ENCODE measurements at places on chromosomes 4 and X. TPM values are rescaled to one million over a fixed set of nuclear protein-coding genes. Genes with fewer than 3 reads are reported as not detected.

DNA sequence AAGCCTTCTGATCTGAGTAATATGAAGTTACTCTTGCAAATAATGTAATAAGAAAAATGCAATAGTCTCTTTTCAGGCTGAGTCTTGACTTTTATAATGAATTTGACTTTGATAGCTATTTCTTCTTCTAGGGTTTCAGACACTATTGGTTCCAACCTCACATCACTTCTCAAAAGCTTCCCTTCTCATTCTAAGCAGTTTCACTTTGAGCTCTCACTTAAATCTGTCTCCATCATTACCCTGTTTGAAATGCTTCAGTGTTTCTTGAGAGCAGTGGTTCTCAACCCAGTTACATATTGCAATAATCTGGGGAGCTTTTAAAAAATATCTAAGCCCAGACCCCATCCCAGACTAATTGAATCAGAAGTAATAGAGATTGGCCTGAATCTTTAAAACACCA is 40.5 kb upstream of the BMP2K start:
- no peak for DNase-seq

RNF4 gene
- total RNA-seq = 76.0 TPM

ASB11 gene
- not detected for total RNA-seq

DNA sequence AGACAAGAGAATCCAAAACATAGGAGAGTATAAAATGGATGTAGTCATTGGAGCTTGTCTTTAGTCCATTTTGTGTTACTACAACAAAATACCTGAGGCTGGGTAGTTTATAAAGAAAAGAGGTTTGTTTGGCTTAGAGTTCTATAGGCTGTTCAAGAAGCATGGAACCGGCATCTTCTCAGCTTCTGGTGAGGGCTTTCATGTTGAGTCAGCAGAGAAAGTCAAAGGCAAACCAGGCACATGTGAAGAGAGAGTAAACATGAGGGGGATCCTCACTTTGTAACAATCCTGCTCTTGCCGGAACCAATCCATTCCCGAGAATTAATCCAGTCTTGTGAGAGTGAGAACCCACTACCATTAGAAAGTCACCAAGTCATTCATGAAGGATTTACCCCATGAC is 8.1 kb upstream of the HCCS start:
- no peak for DNase-seq

DNA sequence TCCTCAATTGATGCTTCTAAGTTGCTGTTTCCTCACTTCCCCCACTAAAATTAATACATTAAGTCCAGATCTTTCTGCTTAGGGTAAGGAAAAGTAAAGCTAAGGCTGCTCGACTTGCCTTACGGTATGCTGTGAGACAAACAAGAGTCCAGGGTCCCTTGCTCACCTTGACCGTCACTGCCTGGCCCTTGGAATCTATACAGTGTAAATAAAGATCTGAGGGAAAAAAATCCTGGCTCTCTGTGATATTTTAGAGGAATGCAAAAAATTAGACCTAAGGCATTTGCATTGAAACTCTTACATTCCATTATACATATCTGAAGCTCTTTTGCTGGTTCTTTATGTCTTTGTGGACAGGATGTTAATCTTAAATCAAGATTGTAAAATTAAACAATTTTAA is 129.6 kb upstream of the HCCS start:
- DNase-seq = no peak

DNA sequence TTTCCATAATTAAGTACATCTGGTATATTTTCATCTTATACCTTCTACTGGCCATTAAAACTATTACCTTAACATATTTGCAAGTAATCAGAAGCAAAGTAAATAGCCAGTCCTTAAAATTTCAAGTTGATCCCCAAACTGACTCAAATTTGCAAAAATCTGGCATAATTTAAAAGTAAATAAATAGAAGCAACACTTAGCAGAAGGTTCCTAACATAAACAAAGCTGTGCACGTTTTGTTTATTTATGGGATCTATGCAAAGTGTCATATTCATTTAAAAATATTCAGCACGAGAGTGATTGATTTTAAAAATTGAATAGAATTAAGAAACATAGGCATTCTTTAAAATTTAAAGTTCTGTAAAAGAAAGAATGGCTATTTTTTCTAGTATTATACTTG is 9.8 kb upstream of the CXXC4 start:
- no peak for DNase-seq

GRCh38 chr4:27360790-27361267 is 500.2 kb downstream of the STIM2 start:
- no peak for DNase-seq
